ENCODE measurements at places on chromosomes 2 and 18.

DNA sequence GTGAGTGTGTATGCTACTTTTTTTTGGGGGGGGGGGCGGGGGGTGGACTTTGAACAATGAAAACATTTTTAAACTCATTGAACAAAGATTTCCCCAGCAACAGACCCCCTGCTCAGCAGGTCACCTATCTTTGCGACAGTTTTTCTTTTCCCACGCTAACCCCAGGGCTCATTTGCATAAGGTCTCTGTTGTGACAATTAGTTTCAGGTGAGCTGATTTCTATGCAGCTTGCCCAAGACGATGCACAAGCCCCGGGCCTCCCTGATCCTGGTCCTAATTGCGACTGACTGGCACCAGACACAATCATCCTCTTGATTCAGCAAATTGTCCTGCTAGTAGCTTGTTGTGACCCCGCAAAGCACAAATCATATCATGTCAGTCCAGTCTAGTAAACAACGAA, 40.3 kb downstream of the ZEB2 start:
- no peak for ATAC-seq

GRCh38 chr2:237600205-237600846, 9.8 kb upstream of the RAB17 start:
- ATAC-seq = no peak

GRCh38 chr2:200352636-200353035, 46.1 kb downstream of the SPATS2L start:
- peak; percentile 43 for ATAC-seq

GRCh38 chr2:98734823-98735260, 3.9 kb upstream of the MGAT4A start:
- ATAC-seq = no peak

- ATAC-seq = no peak
Measured at GRCh38 chr2:24304631-24305030, 55.7 kb downstream of the ITSN2 start.

- ATAC-seq = no peak
Measured at GRCh38 chr2:81549646-81550045, 1245.1 kb upstream of the LRRTM1 start.

DNA sequence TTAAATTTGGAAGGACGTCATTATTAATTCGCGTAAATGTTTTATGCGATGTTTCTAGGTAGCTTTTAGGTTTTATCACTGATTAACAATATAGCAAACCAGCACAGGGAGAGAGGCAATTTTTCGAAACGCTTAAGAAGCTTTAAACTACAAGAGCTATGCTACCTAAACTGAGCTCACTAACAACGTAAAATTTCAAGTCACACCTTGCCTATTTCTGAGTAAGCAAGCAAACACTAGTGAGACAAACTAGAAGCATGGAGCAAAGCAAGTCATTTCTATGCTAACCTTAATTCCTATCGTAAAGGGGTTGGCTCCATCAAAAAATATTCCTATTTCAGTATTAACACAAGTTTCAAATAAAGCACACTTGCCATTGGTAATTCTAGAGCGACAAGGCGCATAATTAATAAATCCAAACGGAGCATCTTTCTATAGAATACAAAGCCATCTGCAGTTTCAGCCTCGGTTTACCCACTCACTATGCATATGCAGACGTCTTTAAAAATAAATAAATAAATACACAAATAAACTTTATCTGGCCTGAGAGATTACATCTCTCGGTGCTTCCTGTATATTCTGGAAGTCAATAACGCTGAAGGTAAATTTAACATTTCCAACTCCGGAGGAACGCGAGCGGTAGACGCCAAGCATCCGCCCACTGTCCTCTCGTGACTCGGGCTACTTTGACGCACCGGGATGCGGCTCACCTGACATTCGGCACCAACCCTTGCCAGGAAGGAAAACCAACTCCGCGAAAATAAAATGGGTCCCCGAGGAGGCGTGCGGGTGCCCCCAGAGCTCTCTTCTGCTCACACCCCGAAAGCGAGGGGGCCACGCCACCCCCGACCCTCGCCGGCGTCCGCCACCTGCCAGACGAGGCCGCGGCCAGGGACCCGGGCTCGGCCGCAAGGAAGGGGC, 947 bp downstream of the ITSN2 start:
- ATAC-seq = peak; percentile 7

- ATAC-seq = no peak
Measured at GRCh38 chr2:10324095-10324832, 21.6 kb downstream of the HPCAL1 start.

DNA sequence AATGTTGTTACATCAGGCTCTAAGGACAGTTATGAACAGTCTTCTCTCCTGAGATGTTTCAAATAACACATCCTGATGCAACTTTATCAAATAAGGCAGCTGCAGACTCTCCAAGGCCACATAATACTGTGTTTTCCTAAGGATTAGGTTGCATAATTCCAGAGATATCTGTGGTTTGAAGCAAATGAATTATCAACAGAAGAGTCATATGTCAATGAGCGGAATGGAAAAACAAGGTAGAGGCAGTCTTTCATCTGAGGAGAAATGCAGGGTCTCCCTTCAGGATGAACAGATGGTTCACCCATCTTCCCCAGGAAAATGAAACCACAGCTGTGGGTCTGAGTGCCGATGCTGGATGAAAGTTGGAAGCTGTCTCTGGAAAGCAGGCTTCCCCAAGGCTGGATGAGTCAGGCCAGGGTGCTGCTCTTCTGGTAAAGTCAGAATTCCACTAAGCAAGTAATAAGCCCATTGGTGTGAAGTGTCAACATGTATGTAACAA, 22.2 kb downstream of the LYG1 start:
- peak; percentile 76 for ATAC-seq

DNA sequence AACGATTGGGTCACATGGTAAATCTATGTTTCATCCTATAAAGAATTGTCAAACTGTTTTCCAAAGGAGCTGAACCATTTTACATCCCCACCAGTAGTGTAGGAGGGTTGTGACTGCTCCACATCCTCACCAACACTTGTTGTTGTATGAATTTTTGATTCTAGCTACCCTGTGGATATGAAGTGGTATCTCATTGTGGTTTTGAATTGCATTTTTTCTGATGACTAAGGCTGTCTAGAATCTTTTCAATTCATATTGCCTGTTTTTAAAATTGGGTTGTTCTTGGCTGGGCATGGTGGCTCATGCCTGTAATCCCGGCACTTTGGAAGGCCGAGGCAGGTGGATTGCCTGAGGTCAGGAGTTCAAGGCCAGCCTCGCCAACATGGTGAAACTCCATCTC, 44.5 kb downstream of the TXNL1 start:
- no peak for ATAC-seq

DNA sequence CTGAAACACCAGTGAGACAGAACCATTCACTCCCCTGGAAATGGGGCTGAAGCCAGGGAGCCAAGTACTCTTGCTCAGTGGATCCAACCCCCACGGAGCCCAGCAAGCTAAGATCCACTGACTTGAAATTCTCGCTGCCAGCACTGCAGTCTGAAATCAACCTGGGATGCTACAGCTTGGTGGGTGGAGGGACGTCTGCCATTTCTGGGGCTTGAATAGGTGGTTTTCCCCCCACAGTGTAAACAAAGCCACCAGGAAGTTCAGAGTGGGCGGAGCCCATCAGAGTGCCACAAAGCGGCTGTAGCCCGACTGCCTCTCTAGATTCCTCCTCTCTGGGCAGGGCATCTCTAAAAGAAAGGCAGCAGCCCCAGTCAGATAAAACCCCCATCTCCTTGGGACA, 292.8 kb downstream of the LNPK start:
- no peak for ATAC-seq

GRCh38 chr2:99850084-99850710, 292.2 kb downstream of the AFF3 start:
- ATAC-seq = no peak

DNA sequence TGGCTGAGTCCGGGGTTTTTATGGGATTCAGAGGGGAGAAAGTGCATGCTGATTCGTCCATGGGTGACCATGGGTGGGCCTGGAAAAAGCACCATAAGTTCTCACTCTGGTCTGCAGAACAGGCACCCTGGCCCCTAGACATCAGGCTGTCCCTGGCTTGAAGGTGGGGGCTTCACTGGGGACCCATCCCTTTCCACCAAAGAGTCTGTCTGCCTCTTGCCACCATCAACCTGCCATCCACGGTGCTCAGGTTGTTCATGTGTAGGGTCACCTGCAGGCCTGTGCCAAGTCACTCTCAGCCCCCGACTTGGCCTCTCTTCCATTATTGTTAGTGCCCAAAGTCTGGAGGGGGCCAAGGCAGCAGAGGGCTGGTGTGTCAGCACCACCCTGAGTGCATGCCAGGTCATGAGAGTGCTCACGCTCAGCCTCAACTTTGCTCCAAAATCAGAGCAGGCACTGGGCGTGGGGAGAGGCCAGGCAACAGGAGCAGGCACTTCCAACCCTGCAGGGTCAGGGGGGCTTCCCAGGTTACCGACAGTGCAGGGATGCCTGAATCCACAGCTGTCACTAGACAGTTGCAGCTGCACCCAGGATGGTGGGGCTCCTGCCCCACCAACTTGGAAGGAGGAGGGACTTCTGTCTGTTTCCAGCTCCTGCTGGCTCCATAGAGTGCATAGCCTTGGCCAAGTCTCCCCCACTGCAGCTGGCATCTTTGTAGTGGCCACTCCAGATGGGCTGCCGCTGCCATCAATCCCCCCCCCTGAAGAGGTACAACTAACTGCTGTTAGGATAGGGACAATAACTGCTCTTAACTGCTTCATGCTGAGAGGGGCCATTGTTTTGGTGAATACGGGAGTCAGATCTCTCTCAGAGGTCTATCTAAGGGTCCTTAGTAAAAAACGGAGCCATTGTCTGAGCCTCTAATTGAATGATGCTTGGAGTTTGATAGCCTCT, 209.3 kb downstream of the AKAIN1 start:
- ATAC-seq = no peak

- ATAC-seq = no peak
Measured at GRCh38 chr18:56652802-56653201, 1.6 kb downstream of the WDR7 start.

DNA sequence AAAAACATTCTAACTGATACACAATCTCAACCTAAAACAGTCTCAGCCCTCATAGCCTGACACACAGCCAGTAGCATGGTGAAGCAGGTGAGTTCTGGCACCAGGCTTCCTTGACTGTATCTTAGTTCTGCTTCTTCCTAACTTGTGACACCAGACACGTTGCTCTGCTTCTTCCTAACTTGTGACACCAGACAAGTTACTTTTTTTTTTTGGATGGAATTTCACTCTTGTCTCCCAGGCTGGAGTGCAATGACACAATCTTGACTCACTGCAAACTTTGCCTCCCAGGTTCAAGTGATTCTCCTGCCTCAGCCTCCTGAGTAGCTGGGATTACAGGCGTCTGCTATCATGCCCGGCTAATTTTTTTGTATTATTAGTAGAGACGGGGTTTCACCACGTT, 6.7 kb upstream of the ATG16L1 start:
- ATAC-seq = peak; percentile 14

DNA sequence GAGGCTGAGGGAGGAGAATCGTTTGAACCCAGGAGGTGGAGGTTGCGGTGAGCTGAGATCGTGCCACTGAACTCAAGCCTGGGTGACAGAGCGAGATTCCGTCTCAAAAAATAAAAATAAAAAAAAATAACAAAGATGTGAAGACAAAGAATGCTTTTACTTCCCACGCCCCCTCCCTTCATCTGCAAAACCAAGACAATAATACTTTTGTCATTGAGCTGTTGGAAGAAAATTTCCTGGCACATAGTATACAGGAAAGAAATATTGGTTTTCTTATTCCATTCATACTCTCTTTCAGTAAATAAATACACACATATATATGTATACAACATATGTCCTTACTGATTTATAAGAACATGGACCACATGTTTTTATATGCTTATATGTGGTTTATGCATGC, 12.2 kb downstream of the GREB1 start:
- ATAC-seq = no peak

GRCh38 chr2:159208438-159208837, 78.1 kb downstream of the WDSUB1 start:
- ATAC-seq = no peak

DNA sequence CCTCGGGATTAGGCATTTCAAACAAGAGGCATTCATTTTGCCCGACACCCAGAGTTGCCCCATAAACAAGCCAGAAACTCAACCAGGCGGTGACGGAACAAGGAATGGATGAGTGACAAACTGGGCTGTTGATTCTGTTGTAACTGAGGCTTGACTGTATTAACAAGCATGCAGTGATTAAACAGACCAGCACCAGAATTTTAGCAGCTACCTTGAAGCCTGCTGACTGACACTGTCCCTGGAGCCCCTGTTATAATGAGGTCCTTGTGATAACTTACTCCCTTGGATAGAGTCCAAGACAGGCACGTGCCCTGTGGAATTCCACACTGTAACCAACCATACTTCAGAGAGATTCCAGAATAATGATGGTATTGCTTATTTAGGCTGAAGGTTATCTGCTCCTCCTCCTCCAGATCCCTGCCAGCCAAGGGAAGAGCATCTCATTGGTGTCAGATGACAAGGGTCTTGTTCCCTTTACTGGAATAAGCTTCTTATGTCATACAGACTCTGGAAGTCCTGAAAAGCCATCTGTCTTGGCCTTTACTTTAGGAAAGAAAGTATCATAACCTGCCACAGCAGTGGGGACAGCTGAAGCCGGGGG, 97.1 kb upstream of the RMDN2 start:
- peak; percentile 45 for ATAC-seq

DNA sequence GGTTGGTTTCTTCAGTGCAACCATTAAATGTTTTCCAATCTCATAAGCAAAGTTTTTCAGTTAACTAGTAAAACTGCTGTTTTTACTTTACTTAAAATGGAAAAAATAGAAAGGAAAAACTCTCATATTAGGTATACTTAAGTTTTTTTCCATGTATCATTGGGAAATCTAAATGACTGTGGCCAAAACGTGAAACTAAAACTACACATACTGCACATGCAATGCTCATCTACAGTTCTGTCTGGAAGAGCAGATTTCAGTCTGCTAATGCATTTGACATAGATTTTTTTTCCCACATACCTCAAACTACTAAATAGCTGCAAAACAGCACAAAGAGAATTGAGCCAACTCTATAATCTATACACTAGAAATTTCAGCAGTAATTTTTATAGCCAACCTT, 62.6 kb downstream of the COL5A2 start:
- peak; percentile 36 for ATAC-seq

GRCh38 chr18:49021433-49022129, 70.8 kb upstream of the SMAD7 start:
- peak; percentile 74 for ATAC-seq

GRCh38 chr18:448116-448790, 52.2 kb downstream of the COLEC12 start:
- no peak for ATAC-seq

DNA sequence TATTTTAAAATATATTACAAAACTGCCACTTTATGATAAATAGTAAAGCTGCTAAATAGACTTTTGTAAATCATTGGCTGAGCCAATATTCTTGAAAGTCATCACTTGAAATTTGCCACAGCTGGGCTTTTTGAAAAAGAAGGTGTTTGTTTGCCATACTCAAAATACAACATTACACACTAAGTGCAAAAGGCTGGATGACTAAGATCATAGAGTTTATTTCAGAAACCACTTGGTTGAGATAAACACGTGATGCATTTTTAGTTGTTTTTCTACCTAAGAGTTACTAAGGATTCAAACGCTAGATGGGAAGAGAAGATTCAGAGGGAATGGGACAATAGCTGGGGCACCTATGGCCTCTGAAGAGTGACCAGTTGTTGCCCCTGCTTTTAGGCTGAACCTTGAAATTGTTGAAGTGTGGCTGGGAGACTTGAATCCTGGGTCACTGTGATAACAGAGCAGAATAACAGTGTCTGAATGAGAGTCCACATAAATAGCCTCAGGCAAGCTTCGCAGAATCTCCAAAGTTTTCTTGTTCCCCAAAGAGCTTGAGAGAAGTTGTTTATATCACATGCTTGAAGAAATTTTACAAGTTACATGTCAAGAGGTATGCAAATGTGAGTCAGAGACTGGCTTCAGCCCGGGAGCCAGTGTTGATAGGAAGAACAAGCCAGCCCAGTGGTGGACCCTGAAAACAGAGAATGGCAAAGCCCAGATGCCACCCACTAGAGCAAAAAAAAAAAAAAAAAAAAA, 409.8 kb downstream of the GPD2 start:
- no peak for ATAC-seq

All from SK-N-SH treated with all-trans-retinoic acid at 6 μM for 48 hours (cell line).